ENCODE measurements at places on chromosomes 2 and 18. TPM values are rescaled to one million over a fixed set of nuclear protein-coding genes. Genes with fewer than 3 reads are reported as not detected.

LRRTM1 gene
- polyA plus RNA-seq, result 1.1 TPM

HOXD4 gene
- polyA plus RNA-seq, result 12.1 TPM

IL36B gene
- polyA plus RNA-seq, result not detected

MAP3K19 gene
- polyA plus RNA-seq, result not detected

BOLL gene
- not detected for polyA plus RNA-seq

DAW1 gene
- 1.0 TPM for polyA plus RNA-seq

POMC gene
- 2.1 TPM for polyA plus RNA-seq

LYG1 gene
- 35.0 TPM for polyA plus RNA-seq

FSIP2 gene
- polyA plus RNA-seq, result 0.22 TPM

CYP27A1 gene
- polyA plus RNA-seq, result 43.3 TPM

FAM124B gene
- polyA plus RNA-seq, result 0.90 TPM

OSR1 gene
- 0.99 TPM for polyA plus RNA-seq

CASP8 gene
- 8.0 TPM for polyA plus RNA-seq
